Mammary epithelial cell (primary cell): ENCODE measurements at places on chromosomes 5 and 9. TPM values are rescaled to one million over a fixed set of nuclear protein-coding genes. Genes with fewer than 3 reads are reported as not detected.
A peak's percentile ranks its signal among the peaks of the same experiment; 100 is the strongest.

CKMT2 gene
- total RNA-seq = 0.33 TPM

SNCAIP gene
- not detected in 2 replicates for total RNA-seq

FOXD1 gene
- 58.1 and 78.6 TPM in 2 replicates for total RNA-seq

ADAMTS19 gene
- under 0.01 TPM for total RNA-seq

ACER2 gene
- total RNA-seq = 9.1 and 13.3 TPM in 2 replicates

DNA sequence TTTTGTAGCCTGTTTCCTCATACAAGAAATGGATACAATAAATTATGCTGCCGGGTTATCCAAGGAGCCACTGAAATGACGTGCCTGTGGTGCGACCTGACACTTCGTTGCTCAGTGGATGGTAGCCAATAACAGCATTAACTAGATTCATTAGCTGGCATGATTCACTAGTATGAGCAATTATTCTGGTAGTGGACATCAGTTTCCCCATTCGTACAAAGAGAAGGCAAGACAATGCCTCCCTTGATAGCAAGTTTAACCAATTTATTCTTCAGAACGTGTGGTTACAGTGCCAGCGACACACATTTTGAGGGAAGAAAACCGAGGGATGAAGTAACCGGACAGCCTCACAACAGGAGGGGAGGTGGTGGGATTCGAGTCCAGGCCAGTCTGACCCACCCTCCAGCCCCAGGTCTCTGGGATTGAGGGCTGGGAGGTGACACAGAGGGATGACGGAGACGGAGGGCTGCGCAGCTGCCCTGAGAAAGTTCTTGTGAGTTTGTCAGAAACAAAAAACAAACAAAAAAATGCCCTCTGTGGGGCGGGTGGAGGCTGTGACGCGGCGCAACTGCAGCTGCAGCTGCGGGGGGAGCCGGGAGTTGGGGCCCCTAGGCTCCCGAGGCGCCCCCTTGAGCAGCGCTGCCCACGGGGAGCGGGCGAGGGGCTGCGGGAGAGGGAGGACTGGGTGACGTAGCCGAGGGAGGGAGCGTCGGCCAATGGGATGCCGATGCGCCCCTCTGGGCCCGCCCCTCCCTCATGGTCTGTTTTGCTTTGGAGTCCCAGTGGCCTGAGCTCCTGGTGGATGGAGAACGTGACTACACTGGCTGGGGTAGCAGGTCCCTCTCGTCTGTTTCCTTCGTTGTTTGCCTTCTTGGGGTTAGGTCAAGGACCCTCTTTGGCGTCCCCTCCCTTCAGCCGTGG is 10.9 kb downstream of the LHX2 start:
- DNase-seq = peak; percentile 68

- no peak for DNase-seq
Observed at GRCh38 chr9:16000811-16001210, 448.0 kb downstream of the CCDC171 start.

DNA sequence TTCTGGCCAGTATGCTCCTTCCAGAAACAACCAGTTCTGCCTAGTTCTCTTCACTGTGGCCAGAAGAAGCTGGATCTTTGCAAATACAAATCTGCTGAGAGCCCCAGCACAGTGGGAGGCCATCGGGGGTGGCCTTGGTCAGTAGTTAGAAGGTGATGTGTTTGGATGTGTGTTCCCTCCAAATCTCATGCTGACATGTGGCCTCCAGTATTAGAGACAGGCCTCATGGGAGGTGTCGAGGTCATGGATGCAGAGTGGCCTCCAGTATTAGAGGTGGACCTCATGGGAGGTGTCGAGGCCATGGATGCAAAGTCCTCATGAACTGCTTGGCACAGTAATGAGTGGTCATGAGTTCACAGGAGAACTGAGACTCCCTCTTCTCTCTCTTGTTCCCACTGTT is 7.6 kb upstream of the IRX2 start:
- no peak for DNase-seq

GRCh38 chr5:9062873-9063272 is 483.0 kb downstream of the SEMA5A start:
- no peak for DNase-seq
